Activated CD4-positive, alpha-beta memory T cell treated with anti-CD3 and anti-CD28 coated beads, Interleukin-2, amount 10 ng/mL, durations not matched to agents 7 days and 5 days (primary cell): ENCODE measurements at places on chromosomes 13 and 19.

DNA sequence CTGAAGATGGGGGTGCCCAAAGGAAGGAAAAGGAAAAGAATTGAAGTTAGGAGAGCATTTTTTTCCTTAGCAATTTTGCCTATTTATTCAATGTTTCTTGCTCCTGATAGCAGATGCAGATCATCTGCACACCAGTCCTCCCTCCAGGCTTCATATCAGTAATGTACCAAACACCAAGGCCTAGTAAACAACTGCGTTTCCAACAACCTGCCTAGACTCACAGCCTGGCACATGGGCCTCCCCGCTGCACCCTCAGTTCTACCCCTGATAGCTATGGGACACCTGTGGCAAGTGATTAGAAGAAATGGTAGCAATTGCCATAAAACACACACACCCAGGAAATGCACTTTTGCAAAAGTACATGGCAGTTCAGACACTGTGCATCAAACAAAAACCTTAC is 30.4 kb upstream of the HMGB1 start:
- DNase-seq, result no peak
- peaks cover 6% of the 10 kb centered on the region for H3K4me1 ChIP-seq
- H3K4me3 ChIP-seq, result no peak overlapping the region
- H3K27me3 ChIP-seq, result peaks cover 2% of the 10 kb centered on the region
- no peaks in the 10 kb centered on the region for H3K36me3 ChIP-seq
- no peak overlapping the region for H3K27ac ChIP-seq

- peaks cover 43% of the 10 kb centered on the region for H3K36me3 ChIP-seq
- peaks cover 88% of the 10 kb centered on the region for H3K4me1 ChIP-seq
Observed at GRCh38 chr13:99299920-99300341, 7.3 kb downstream of the GPR183 start.

GRCh38 chr13:92317066-92317465 is 909.5 kb upstream of the GPC6 start:
- no peak overlapping the region for H3K4me3 ChIP-seq
- H3K27ac ChIP-seq, result no peak overlapping the region
- H3K36me3 ChIP-seq, result no peaks in the 10 kb centered on the region
- no peaks in the 10 kb centered on the region for H3K27me3 ChIP-seq
- DNase-seq, result no peak
- no peaks in the 10 kb centered on the region for H3K4me1 ChIP-seq

DNA sequence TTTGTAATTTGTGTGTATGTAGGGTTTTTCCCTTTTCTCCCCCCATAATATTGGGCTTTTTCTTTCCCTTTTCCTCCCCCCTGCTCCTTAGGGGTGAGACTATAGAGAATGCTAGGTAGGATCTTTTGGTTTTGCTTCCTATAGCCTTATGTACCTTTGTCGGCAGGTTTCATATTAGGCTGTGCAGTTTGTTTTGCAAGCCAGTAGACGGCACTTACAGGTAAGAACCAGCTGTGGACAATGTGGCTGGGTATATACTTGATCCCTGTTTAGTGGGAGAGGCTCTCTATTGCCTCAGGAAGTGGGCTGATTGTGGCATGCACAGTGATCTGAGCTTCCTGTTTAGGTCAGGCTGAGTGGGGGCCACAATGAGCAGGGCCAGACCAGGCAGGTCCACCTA is 359.2 kb upstream of the OBI1 start:
- H3K27ac ChIP-seq, result no peak overlapping the region
- no peaks in the 10 kb centered on the region for H3K36me3 ChIP-seq
- no peaks in the 10 kb centered on the region for H3K27me3 ChIP-seq
- no peak overlapping the region for H3K4me3 ChIP-seq
- no peak for DNase-seq
- H3K4me1 ChIP-seq, result no peaks in the 10 kb centered on the region

DNA sequence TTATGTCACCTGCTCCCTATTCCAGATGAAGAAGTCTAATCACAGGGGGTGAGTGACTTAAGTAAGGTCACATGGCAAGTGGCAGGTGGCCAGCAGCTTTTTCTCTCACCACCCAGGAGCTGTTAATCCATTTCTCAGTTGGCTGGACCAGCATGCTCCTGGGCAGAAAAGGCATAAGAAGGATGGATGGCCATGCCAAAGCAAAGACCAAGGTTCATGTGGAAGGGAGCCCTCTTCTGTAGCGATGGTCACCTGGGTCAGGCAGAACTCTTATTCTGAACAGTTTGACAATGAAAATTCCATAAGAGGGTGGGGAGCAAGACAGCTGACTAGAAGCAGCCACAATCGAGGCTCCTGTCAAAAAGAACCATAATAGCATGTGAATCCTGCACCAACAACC is 538.1 kb downstream of the SUCLA2 start:
- no peaks in the 10 kb centered on the region for H3K4me1 ChIP-seq
- H3K27ac ChIP-seq, result no peak overlapping the region
- DNase-seq, result no peak
- no peaks in the 10 kb centered on the region for H3K27me3 ChIP-seq
- H3K36me3 ChIP-seq, result no peaks in the 10 kb centered on the region

DNA sequence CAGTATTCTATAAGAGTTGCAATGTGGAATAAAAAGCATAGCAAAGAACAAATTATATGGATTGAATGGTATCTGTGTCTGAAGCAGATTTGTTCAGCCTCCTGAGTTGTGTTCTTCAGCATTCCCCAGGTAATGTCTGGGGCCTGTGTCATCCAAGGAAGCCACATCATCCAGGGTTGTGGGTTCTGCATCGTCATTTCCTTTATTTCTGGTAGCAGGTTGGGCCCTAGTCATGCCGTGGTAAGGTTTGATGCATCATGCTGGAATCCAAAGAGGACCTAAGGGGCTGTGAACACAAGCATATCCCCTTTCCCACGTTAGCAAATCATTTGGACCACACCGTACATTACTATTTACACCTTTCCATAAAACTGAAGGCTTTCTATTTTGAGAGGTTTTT is 131.0 kb upstream of the ZNF91 start:
- no peaks in the 10 kb centered on the region for H3K27me3 ChIP-seq
- H3K36me3 ChIP-seq, result no peaks in the 10 kb centered on the region
- no peak overlapping the region for H3K4me3 ChIP-seq
- peaks cover 1% of the 10 kb centered on the region for H3K4me1 ChIP-seq
- DNase-seq, result no peak
- H3K27ac ChIP-seq, result no peak overlapping the region

GRCh38 chr19:43570174-43570791 is 5.0 kb downstream of the XRCC1 start:
- H3K4me1 ChIP-seq, result peaks cover 26% of the 10 kb centered on the region
- H3K4me3 ChIP-seq, result no peak overlapping the region
- H3K27me3 ChIP-seq, result no peaks in the 10 kb centered on the region
- H3K27ac ChIP-seq, result no peak overlapping the region
- no peak for DNase-seq

DNA sequence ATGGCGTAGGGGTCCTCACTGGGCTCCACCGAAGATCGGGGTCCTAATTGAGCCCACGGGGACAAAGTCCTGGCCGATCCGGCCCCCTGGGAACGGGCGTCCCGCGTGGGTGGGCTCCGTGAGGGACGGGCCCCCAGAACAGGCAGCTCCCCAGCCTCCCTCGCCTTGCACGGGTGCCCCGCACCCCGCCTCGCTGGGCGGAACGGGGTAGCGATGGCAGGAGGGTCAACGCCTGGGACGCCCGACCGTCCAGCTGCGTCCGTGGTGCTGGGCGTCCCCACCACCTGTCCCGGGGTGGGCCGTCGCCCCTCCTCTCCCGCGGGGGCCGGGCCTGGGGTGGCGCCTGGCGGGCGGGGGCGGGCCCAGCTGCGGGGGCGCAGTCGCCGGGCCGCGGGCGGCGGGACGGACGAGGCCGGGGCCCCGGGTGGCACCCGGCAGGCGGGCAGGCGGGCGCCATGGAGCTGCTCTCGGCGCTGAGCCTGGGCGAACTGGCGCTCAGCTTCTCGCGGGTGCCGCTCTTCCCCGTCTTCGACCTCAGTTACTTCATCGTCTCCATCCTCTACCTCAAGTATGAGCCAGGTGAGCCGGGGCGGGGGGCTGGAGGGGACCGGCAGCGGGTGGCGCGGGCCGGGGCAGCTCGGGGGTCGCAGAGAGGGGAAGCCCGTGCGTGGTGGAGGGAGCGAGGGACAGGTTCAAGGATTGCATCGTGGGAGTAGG is at the start of gene TMEM38A:
TMEM38A (plus strand) TSS at position 377 of the 717 bp plus-strand sequence; CDS start at position 456, 79 bp downstream.
- peak; percentile 49 for DNase-seq
- peak within 1 kb of the TSS; percentile 98 for H3K4me3 ChIP-seq
- peaks cover 49% of the 10 kb centered on the region for H3K4me1 ChIP-seq
- H3K27ac ChIP-seq, result peak within 1 kb of the TSS; percentile 97
- H3K36me3 ChIP-seq, result peaks cover 29% of the 10 kb centered on the region
- H3K27me3 ChIP-seq, result peaks cover 13% of the 10 kb centered on the region

DNA sequence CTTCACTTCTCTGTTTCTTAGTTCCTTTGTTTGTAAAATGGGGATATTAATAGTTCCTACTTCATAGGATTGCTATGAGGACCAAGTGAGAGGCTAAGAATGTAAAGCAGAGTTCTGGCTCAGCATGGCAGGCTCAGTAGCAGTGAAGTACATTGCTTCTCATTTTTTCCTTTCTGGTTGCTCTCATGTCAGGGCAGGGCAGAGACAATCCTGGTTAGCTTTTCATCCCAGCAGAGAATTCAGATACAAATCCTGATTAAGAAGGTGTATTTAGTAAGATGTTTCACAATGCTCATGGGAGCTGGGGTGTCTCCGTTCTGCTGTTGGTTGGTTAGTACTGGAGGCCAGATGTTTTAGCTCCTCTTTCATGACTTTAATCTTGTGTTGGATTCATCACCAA is 42.9 kb downstream of the WASF3 start:
- no peaks in the 10 kb centered on the region for H3K36me3 ChIP-seq
- peaks cover 14% of the 10 kb centered on the region for H3K4me1 ChIP-seq
- no peak overlapping the region for H3K4me3 ChIP-seq
- no peak overlapping the region for H3K27ac ChIP-seq
- no peak for DNase-seq

DNA sequence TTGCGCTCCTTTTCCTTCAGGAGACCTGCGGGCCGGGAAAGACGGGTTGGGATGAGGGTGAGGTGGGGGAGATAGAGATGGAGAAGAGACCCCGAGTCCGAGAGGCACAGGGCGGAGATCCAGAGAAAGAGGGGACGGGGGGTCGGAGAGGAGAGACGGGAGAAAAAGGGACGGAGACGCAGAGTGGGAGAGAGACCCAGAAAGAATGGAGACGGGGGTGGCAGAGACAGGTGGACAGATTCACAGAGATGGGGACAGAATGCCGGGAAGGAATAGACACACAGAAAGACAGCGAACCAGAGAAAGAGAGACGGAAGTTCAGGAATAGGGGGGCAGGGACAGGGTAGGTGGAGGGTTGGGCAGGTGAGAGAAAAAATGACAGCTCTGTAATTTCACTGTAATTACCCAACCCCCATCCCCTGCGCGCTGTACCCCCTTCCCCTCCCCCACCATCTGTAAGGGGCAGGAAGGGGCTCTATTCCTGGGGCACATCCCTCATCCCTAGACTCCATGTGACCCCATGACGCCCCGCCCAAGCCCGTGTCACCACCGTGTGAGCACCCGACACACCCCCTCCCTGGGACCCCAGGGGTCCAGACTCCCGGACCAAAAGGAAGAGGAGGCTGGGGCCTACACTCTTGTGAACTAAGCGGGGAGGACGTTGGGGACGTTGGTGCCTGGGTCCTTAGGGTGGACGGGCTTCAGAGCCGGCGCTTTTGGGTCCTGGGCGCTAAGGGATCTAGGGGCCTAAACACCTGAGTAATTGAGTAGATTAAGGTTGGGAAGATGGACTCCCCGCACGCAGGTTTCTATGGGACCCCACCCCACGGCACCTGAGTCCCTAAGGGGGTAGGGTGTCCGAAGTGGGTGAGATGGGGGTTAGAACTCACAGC is 967 bp downstream of the DBP start:
- peaks cover 48% of the 10 kb centered on the region for H3K4me1 ChIP-seq
- H3K27me3 ChIP-seq, result no peaks in the 10 kb centered on the region
- peak overlapping the region; percentile 73 for H3K27ac ChIP-seq
- peak; percentile 40 for DNase-seq
- H3K36me3 ChIP-seq, result no peaks in the 10 kb centered on the region
- H3K4me3 ChIP-seq, result peak overlapping the region; percentile 85

GRCh38 chr13:34459856-34460255 is 482.2 kb upstream of the NBEA start:
- no peak overlapping the region for H3K27ac ChIP-seq
- H3K36me3 ChIP-seq, result no peaks in the 10 kb centered on the region
- no peaks in the 10 kb centered on the region for H3K27me3 ChIP-seq
- DNase-seq, result no peak

GRCh38 chr13:110798081-110798994 is 84.8 kb downstream of the ING1 start:
- H3K27ac ChIP-seq, result no peak overlapping the region
- H3K4me3 ChIP-seq, result no peak overlapping the region
- peaks cover 12% of the 10 kb centered on the region for H3K4me1 ChIP-seq
- DNase-seq, result no peak
- H3K36me3 ChIP-seq, result no peaks in the 10 kb centered on the region
- peaks cover 55% of the 10 kb centered on the region for H3K27me3 ChIP-seq

- H3K27ac ChIP-seq, result peak within 1 kb of the TSS; percentile 50
- no peaks in the 10 kb centered on the region for H3K36me3 ChIP-seq
- peak within 1 kb of the TSS; percentile 67 for H3K4me3 ChIP-seq
- peaks cover 6% of the 10 kb centered on the region for H3K27me3 ChIP-seq
- H3K4me1 ChIP-seq, result peaks cover 17% of the 10 kb centered on the region
- no peak for DNase-seq
Observed at GRCh38 chr19:38264486-38265212, at the start of gene SPINT2. Gene SPINT2, plus strand, starts transcription at chr19:38264573. Its CDS starts 320 bp downstream, at chr19:38264893.

- H3K4me1 ChIP-seq, result peaks cover 11% of the 10 kb centered on the region
- H3K4me3 ChIP-seq, result no peak overlapping the region
- DNase-seq, result no peak
- H3K27me3 ChIP-seq, result peaks cover 26% of the 10 kb centered on the region
- H3K27ac ChIP-seq, result no peak overlapping the region
Observed at GRCh38 chr19:41591951-41592562, 16.1 kb downstream of the CEACAM21 start.

- H3K4me1 ChIP-seq, result no peaks in the 10 kb centered on the region
- DNase-seq, result no peak
- H3K27me3 ChIP-seq, result peaks cover 29% of the 10 kb centered on the region
- H3K27ac ChIP-seq, result no peak overlapping the region
Observed at GRCh38 chr13:51093574-51093973, 17.5 kb downstream of the C13orf42 start.

- no peak overlapping the region for H3K4me3 ChIP-seq
- no peaks in the 10 kb centered on the region for H3K27me3 ChIP-seq
- no peak overlapping the region for H3K27ac ChIP-seq
- peaks cover 34% of the 10 kb centered on the region for H3K36me3 ChIP-seq
- DNase-seq, result no peak
Observed at GRCh38 chr19:13961826-13962698, 9.8 kb downstream of the DCAF15 start.

DNA sequence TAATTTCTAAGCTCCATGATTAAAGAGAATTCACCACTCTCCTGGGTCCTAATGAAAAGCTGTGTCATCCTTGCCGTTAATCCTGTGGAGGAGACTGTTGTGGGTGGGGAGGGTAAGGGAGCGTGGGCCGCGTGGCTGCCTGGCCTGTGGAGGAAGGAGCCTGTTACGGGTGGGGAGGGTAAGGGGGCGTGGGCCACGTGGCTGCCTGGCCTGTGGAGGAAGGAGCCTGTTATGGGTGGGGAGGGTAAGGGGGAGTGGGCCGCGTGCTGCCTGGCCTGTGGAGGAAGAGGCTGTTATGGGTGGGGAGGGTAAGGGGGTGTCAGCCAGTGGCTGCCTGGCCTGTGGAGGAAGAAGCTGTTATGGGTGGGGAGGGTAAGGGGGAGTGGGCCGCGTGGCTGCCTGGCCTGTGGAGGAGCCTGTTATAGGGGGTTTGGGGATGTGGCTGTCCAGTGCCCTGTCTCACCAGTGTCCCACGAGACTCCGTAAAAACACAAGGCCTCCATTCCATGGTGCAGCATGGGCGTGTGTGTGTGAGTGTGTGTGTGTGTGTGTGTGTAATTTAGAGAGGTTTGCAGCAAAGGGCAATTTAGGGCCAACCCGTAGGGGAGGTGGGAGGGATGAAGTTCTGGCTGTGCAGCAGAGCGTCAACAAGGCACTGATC is 15.6 kb upstream of the DCUN1D2 start:
- no peak for DNase-seq
- peaks cover 29% of the 10 kb centered on the region for H3K36me3 ChIP-seq
- no peaks in the 10 kb centered on the region for H3K4me1 ChIP-seq
- H3K27me3 ChIP-seq, result no peaks in the 10 kb centered on the region
- H3K4me3 ChIP-seq, result no peak overlapping the region
- H3K27ac ChIP-seq, result no peak overlapping the region
